ENCODE measurements at places on chromosomes 12 and 14.
A peak's percentile ranks its signal among the peaks of the same experiment; 100 is the strongest.

DNA sequence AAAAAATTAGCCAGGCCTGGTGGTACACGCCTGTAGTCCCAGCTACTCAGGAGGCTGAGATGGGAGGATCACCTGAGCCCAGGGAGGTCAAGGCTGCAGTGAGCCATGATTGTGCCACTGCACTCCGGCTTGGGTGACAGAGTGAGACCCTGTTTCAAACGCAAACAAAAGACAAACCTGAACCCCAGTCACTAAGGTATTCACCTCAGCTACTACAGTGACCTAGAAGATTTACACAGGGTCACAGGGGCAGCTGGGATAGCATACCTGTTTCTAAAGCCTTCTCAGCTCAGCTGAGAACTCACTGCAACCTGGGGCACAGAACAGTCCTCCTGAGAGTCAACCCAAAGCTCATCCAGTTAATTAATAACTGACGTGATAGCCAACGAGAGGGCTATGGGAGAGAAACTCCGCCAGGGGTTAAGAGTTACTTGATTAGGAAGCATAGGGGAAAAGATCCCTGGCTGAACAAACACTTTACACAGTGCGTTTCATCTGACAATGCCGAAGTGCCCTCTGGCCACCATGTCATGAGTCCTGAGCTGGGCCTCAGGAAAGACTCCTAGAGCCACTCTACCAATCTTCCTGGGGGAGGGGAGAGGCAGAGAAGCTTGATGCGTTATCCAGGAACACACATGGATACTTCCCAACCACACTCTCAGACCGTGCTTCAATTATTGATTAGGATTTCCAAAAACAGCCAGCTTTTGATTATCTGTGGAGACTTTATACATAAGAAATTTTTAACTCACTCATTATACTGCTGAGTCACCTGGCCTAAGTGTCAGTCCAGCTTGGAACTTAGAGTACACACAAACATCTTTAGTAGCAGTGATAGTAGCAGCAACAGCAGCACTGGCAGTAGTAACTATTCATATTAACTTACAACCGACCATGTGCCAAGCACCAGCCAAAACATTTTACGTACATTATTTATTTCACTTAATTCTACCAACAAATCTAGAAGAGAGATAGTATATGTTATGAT is 48.2 kb downstream of the FOXN3 start:
- no peak for DNase-seq

- DNase-seq: peak; percentile 73
Observed at GRCh38 chr14:59294662-59294992, 106.2 kb downstream of the DAAM1 start.

DNA sequence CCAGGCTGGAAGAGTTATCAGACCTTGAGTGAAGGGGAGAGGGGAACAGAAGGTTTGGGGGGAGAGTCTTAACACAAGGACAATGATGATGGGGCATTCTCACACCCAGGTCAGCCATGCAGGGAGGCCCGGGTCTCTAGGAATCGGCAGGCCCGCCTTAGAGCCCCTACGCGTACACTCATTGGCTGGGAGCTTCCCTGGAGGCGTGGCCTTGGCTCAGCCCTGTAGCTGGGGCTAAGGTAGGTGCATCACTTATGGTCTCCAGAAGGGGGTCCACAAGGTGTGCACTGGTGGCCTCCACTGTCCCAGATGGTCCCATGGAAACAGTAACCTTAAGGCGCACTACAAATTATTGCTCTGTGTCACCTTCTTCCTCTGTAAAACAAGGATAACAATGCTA is 660.1 kb downstream of the MED13L start:
- no peak for DNase-seq

DNA sequence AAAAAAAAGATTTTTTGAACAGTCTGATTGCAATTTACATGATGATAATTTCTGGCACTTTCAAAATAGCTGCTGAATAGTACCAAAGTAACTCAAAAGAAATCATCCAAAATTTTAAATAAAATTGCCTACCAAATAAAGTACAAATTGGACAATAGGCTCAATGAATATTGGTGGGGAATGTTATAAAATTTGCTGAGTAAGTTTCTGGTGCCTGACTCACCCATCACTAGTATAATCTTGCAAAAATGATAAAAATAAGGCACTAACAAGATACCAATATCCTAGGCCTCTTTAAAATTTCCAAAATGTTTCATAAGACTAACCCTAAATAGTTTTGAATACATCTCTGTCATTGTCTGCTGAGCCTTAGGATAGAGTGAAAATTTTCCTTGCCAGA is 145.3 kb upstream of the LRFN5 start:
- no peak for DNase-seq

GRCh38 chr12:74999474-74999873 is 210.2 kb downstream of the KCNC2 start:
- no peak for DNase-seq

DNA sequence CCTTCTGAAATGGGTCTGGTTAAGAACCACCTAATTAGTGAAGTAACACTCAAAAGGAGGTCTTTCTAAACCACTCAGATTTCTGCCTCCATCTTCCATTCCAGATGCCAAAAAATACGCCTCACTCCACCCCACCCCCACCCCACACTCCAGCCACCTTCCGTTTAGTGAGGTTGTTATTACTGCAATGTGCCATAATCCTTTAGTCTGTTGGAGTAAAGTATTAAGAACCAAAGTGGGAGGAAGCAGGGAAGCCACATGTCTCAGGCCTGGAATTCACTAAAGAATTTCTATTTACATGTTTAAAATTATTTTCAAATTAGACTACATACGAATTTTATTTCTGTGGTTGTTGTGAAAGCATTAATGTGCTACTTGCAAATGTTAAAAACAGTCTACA is 7.4 kb downstream of the KIF21A start:
- peak; percentile 10 for DNase-seq

- no peak for DNase-seq
Observed at GRCh38 chr12:15767301-15767700, 21.9 kb downstream of the EPS8 start.

- DNase-seq: peak; percentile 59
Observed at GRCh38 chr14:57209561-57209960, 59.1 kb downstream of the EXOC5 start.

GRCh38 chr12:122086116-122086515 is 7.6 kb downstream of the MLXIP start:
- no peak for DNase-seq

GRCh38 chr12:110590806-110591326 is 7.7 kb upstream of the PPTC7 start:
- DNase-seq: peak; percentile 23

- DNase-seq: no peak
Observed at GRCh38 chr12:65106948-65107347, 14.2 kb downstream of the WIF1 start.

- DNase-seq: no peak
Observed at GRCh38 chr14:39773387-39774126, 341.3 kb upstream of the FBXO33 start.

- DNase-seq: no peak
Observed at GRCh38 chr12:56411781-56412639, 37.2 kb downstream of the TIMELESS start.

GRCh38 chr12:116067892-116068291 is 209.6 kb downstream of the MED13L start:
- no peak for DNase-seq

DNA sequence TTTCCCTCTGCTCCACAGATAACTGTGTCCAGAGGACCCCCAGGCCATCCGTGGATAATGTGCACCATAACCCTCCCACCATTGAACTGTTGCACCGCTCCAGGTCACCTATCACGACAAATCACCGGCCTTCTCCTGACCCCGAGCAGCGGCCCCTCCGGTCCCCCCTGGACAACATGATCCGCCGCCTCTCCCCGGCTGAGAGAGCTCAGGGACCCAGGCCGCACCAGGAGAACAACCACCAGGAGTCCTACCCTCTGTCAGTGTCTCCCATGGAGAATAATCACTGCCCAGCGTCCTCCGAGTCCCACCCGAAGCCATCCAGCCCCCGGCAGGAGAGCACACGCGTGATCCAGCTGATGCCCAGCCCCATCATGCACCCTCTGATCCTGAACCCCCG is 201.3 kb upstream of the BCL2L14 start:
- no peak for DNase-seq

DNA sequence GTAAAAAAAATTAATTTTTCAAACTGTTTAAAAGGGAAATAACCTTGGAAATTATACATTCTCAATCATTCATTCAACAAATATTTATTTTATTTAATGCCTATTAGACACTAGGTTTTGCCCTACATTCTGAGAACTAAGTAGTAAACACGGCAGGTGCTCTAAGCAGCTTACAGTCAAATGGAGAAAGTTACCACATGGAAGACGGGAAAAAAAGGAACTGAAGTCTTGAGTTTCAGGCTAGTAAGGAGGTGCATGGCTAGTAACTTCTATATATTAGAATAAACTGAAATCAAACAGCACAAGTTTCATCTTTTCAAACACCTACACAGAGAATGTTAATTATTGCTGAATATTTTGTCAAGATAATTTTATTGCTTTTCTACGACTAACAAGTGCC is 52.9 kb downstream of the C12orf42 start:
- DNase-seq: no peak

GRCh38 chr12:3718100-3718499 is 34.8 kb downstream of the CRACR2A start:
- DNase-seq: no peak

- DNase-seq: peak; percentile 25
Observed at GRCh38 chr12:58424735-58425392, 483.5 kb downstream of the ATP23 start.

DNA sequence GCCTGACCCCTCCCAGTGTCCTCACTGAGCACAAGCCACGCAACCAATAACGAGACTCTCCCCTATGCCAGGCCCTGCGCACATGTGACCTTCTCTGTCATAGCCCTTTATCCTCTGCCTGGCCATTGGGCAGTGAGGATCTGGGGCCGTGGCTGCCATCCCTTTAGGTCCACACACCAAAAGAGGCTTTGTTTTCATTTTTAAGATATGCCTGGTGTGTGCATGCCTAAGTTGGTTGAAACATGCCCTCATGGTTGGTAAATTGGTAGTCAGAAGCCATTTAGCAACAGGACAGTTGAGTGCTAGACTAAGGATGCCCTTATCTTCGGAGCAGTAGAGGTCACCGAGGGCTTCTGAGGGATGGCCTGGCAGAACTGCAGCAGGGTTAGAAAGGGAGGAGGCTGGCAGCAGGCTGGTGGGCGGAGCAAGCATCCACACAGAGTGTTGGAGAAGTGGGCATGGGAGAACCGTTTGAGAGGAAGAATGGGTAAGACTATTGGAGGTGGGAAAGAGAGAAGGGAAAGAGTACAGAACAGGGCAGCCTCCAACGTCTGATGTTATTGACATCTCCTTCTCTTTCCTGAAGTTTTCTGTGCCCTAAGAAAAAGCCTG is 75.1 kb downstream of the SLC24A4 start:
- DNase-seq: no peak

GRCh38 chr12:74286254-74286653 is 251.4 kb upstream of the ATXN7L3B start:
- DNase-seq: no peak

- peak; percentile 51 for DNase-seq
Observed at GRCh38 chr12:115267891-115268290, 583.9 kb upstream of the TBX3 start.

- DNase-seq: no peak
Observed at GRCh38 chr14:26414926-26415325, 182.9 kb downstream of the NOVA1 start.
